ENCODE measurements at places on chromosomes 4 and X.

- peak; percentile 46 for DNase-seq
Observed at GRCh38 chrX:22135171-22135711, 103.1 kb downstream of the PHEX start.

DNA sequence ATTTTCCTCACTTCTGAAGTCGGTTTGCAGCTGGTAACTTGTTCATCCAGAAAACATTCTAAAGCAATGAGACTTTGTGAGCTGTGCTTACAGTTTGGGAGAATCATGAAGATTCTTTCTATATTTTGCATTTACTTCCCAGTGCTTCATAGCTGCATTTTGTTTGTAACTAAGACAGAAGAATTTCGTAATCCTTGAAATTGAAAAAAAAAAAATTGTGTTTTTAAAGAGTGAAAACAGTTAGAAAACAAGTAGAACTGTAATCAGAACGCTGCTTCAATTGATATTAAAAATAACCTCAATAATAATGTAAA, 392.4 kb downstream of the UNC5C start:
- DNase-seq, result no peak

DNA sequence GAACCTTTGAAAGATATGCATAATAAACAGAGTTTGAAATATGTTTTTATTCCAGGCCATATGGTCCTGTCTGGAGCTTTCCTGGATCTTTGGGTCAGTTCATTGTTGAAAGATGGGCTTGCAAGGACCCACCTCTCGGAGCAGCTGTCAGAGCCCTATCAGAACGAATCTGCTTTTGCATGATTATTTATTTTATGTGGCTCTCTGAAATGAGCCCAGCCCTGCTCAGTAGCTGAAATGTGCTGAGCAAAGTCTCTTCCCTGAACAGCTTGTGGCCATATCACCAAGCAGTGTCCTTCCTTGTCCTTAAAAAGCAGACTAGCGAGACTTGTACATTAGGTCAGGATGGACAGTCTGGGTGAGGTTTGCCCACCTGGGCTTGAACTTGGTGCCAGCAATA, 110.8 kb downstream of the GBA3 start:
- DNase-seq, result no peak

DNA sequence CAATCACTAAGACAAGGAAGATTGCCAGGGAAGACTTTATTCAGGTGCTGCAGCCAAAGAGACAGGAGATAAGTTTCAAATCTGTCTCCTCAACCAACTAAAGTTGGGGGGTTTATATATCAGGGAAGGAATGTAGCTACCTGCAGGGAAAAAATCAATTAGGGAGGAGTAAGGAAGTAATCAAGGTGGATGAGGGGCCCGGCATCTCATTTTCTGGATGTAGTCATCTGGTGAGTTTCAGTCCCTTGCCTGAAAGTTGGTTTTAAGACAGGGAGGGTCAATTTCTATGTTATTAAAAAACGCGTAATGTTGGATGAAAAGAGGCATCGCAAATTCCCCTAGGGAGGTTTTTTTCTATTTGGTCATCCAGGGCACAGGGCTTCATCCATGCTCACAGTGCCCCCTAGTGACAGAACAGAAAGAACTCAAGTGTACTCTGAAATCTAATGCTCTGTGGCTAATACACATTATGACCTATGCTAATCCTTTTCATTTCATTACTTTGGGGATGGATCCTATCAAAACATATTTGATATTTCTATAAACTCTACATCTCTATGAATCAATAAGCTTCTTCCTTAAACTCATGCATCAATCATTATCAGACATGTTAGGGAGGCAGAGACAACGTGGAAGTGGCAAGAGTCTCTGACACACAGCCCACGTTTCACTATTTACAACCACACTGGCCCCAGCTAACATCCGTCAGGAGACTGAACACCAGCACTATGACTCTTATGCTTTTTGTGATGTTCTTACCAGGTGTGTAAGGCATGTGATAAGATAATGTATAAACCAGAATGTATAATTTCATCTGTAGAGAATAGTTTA, 1577.0 kb upstream of the TENM3 start:
- DNase-seq, result peak; percentile 24
